Astrocyte of the spinal cord (primary cell): ENCODE measurements at places on chromosomes 4 and X.

DNA sequence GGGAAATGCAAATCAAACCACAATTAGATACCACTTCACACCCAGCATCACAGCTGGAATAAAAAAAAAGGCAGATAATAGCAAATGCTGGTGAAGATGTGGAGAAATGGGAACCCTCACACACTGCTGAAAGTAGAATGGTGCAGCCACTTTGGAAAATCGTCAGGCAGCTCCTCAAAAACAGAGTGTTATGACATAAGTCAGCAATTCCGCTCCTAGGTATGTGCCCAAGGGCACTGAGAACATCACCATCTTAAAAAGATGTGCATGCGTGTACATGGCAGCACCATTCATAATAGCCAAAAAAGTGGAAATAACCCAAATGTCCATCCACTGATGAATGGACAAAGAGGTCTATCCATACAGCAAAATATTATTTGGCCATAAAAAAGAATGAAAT, 28.0 kb downstream of the HMX1 start:
- no peak for DNase-seq

GRCh38 chr4:47945930-47946726, 31.7 kb upstream of the NFXL1 start:
- no peak for DNase-seq

GRCh38 chr4:125801373-125801772, 486.6 kb downstream of the FAT4 start:
- peak; percentile 29 for DNase-seq

GRCh38 chrX:2351321-2351720, 149.5 kb downstream of the DHRSX start:
- DNase-seq: peak; percentile 73

DNA sequence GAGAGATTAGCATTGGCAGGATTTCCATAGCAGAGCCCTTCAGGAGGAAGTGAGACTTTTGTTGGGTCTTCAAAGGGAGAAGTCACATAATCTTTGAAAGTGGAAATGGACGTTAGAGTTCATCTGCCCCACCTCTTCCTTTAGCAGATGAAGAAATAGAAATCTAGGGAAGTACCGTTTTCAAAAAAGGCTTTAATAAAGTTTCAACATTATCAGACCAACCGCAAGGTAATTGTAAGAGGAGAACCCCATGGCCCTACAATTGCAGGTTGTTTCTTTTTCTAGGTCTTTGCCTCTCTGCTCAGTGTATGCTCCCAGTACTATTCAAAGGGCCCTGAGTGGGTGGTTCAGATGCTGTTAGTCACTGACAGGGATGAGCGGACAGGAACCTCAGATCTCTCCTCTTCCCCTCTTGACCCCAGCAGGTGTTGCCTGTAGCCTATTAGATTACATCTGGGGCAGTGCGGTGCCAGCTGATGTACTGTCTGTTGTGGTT, 48.6 kb upstream of the AP1S2 start:
- no peak for DNase-seq

DNA sequence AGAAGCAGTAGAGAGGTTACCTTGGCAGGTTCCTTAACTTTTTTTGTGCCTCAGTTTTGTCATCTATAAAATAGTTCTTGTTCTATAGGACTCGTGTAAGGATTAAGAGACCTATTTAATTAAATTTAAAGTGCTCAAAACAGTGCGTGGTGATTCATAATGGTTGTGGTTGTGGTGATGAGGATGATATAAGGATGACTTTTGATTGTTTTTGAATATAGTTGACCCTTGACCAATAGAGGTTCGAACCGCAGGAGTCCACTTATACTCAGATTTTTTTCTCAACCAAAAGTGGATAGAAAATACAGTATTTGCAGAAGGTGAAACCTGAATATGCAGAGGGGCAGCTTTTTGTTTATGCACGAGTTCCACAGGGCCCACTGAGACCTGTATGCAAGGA, 14.6 kb downstream of the SMAD1 start:
- no peak for DNase-seq
